BE2C (cell line): ENCODE measurements at places on chromosomes 1 and 21.

- peak; percentile 59 for DNase-seq
Measured at GRCh38 chr1:39646232-39647081, 7.0 kb upstream of the HEYL start.

DNA sequence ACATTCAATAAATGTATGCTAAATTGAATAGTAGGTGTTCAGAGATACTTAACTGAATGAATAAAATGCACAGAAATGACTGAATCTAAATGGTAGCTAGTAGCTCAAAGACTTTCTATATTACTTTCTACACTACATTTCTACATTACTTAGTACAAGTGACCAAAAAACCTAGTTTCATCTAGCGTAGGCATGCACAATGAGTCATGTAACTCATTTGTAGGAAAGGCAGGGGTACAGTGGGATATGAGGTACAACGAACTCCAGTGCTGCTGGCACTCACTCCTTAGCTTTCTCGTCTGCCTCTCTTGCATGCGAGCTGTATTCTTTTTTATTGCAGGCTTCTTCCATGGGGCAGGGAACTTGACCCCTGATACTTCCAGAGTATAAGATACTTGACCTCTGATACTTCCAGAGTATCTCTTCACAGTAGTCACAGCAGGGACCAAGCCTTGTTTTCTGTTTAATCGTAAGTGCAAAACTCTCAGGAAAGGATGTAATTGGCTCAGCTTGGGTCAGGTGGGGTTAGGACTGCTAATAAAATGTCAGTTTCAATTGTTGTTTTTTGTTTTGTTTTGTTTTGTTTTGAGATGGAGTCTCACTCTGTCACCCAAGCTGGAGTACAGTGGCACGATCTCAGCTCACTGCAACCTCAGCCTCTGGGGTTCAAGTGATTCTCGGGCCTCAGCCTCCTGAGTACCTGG is 4.9 kb upstream of the ATP2B4 start:
- no peak for DNase-seq

- DNase-seq: peak; percentile 98
Measured at GRCh38 chr1:167936068-167936929, at the start of gene DCAF6. Gene DCAF6, plus strand, starts transcription at chr1:167936683. Its CDS starts 229 bp downstream, at chr1:167936912.

DNA sequence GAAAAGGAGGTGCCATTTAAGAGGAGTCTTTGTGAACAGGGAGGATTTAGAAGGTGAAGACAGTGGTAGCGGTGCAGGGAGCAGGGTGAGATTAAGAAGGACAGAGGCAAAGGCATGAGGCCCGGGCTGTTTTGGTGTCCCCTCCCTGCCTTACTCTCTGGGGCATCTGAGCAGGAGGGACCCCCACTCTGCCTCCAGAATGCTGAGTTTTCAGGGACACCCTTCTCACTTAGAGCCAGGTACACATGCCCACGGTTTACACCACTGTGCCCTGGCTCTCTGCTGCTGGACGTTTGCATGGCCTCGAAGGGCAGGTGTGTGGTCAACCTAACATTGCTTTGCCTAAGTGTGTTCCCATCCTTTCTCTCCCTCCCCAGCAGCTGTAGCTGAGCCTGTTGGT is 20.5 kb upstream of the PARP1 start:
- no peak for DNase-seq

DNA sequence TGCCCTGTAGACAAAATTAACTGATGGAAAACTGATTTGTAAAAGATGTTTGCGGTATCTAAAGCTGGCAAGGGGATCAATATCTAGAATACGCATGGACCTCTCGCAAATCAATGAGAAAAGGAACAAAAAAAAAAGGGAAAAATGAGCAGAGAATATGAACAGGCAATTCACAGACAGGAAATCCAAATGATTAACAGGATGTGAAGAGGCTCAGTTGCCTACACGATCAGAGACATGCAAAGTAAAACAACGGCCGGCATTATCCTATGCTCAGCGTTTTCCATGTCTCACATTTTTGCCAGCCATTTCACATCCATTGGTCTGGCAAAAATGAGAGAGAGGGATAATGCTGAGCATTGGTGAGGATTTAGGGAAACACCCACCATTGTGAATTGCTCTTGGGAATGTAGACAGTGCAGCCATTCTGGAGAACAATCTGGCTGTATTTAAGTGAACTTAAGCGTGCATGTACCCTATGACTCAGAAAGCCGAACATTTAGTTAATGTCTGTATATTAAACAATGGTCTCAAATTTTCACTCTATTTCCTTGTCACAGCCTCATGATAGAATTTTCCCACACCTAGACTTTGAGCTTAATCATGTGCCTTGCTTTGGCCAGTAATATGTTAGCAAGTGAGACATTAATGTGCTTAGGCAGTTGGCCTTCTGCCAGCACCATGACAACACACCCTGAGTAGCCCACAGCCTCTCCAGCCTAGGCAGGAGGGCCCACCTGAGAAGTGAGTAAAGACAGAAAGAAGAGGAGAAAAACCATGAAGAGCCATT is 61.0 kb upstream of the NBPF3 start:
- no peak for DNase-seq

- no peak for DNase-seq
Measured at GRCh38 chr1:51417496-51418383, 87.4 kb upstream of the TTC39A start.

GRCh38 chr1:193309936-193310475 is 123.6 kb upstream of the B3GALT2 start:
- no peak for DNase-seq

GRCh38 chr1:21341022-21341421 is 50.8 kb upstream of the ECE1 start:
- DNase-seq: no peak
